OCI-LY7 (cell line): ENCODE measurements at places on chromosomes 5 and 9. TPM values are rescaled to one million over a fixed set of nuclear protein-coding genes. Genes with fewer than 3 reads are reported as not detected.

Gene PDE8B
- 0.21 and 0.50 TPM in 2 replicates for total RNA-seq

Gene IQGAP2
- total RNA-seq: 48.7 and 50.2 TPM in 2 replicates

Gene C9orf153
- total RNA-seq: 0.27 and 0.31 TPM in 2 replicates

DNA sequence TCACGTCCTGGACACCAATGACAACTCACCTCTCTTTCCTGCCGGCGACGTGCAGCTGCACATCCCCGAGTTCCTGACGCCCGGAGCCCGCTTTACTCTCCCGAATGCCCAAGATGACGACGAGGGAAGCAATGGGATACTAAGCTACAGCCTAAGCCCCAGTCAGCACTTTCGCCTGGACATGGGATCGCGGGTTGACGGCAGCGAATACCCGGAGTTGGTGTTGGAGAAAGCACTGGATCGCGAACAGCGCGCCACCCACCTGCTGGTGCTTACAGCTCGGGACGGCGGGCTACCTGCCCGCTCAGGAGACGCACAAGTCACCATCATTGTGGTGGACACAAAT is 1.1 kb downstream of the PCDHAC1 start:
- no peak for DNase-seq

DNA sequence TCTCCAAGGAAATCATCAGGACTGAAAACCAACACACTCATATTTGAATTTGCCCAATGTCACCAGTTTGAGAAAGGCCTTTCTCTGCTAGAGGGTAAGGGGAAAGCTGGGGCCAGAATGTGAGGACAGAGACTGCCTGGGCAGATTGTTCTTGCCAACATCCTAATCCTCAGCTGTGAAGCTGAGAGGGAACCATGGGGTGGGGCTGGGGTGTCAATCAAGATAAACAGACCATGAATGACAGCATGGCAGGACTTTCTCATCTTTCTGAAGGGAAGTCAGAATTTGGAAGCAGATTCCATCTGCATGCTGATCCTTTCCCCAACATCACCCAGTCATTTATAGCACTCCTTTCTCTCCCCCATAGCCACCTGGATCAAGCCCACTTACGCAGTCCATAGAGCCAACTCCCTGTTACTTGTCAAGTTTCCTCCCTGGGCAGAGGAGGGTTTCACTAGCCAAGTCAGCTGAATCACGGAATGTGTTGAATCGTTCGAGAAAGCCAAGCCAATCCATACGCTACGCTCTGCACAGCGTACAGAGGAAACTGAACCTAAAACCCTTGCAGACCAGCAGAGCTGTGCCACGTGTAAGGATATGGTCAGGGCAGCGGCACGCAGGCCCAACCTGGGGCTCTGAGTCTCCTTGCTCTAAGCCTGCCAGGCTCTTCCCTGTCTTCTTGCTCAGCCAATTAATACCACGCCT is 14.9 kb downstream of the GLDC start:
- no peak for DNase-seq
